ENCODE measurements at places on chromosomes 1 and 21. TPM values are rescaled to one million over a fixed set of nuclear protein-coding genes. Genes with fewer than 3 reads are reported as not detected.

DNA sequence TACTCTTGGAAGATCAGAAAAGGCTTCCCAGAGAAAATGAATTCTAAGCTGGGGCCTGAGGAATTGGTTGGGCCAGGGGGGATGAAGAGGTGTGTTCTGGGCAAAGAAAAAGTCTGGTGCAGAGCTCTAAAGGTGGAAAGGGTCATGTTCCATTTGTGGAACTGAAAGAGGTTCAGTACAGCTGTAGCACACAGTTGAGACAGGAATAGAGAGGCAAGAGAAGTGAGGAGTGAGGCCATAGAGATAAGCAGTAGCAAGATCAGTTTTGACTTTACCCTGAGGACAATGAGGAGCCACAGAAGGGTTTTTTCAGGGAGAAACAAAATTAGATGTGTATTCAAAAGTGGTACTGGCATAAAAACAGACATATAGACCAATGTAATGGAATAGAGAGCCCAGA is 30.3 kb upstream of the MUTYH start:
- no peak for DNase-seq
- no peaks in the 10 kb centered on the region for H3K27me3 ChIP-seq
- H3K27ac ChIP-seq = no peak overlapping the region
- no peak overlapping the region for H3K4me3 ChIP-seq

DNA sequence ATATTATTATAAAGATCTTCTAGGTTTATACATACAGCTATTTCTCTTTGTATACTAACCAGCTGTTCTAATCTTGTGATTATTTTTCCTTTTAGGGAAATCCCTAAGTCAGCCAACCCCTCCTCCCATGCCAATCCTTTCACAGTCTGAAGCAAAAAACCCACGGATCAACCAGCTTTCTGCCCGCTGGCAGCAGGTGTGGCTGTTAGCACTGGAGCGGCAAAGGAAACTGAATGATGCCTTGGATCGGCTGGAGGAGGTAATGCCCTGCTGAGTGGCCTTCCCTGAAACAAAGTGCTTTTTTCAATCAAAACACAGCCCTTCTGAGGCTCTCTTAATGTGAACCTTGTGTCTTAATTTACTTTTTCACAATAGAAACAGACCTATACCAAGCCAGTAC is 32.4 kb upstream of the BMP8A start:
- H3K4me1 ChIP-seq = no peaks in the 10 kb centered on the region
- H3K27me3 ChIP-seq = no peaks in the 10 kb centered on the region
- H3K36me3 ChIP-seq = peaks cover 62% of the 10 kb centered on the region
- no peak overlapping the region for H3K27ac ChIP-seq

The VWA5B1 gene
- total RNA-seq = not detected

- no peaks in the 10 kb centered on the region for H3K27me3 ChIP-seq
- H3K4me3 ChIP-seq = no peak overlapping the region
- no peak for DNase-seq
- no peaks in the 10 kb centered on the region for H3K4me1 ChIP-seq
Observed at GRCh38 chr1:94345148-94345721, 73.0 kb upstream of the ABCD3 start.

DNA sequence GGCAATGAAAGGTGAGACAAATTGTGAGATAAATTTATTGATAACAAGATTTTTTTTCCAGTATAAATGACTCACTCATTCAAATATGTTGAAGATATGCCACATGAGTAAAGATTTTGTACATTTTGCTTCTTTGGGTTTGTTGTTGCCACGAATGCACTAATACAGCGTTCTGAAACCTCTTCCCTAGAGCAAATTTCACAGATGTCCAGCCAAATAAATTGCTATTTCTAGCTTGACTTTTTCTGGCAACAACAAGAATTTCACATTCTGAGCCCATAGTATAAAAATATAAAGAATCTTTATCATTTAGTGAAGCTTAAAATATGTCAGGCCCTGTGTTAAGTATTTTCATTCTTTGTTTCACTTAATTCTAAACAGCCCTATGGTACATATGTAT is 114.5 kb upstream of the COL24A1 start:
- H3K27ac ChIP-seq = no peak overlapping the region
- H3K36me3 ChIP-seq = no peaks in the 10 kb centered on the region
- no peak overlapping the region for H3K4me3 ChIP-seq
- H3K27me3 ChIP-seq = no peaks in the 10 kb centered on the region
- H3K4me1 ChIP-seq = no peaks in the 10 kb centered on the region
- DNase-seq = no peak

The FOXD2 gene
- total RNA-seq = 1.9 TPM

The PTPN14 gene
- 37.5 TPM for total RNA-seq

- no peak overlapping the region for H3K4me3 ChIP-seq
- no peaks in the 10 kb centered on the region for H3K4me1 ChIP-seq
- H3K36me3 ChIP-seq = peaks cover 9% of the 10 kb centered on the region
Observed at GRCh38 chr1:96749618-96750017, 28.0 kb downstream of the PTBP2 start.

The AGT gene
- 0.93 TPM for total RNA-seq

GRCh38 chr1:67969446-67969845 is 81.0 kb downstream of the DIRAS3 start:
- no peaks in the 10 kb centered on the region for H3K27me3 ChIP-seq
- no peaks in the 10 kb centered on the region for H3K4me1 ChIP-seq
- H3K4me3 ChIP-seq = no peak overlapping the region

The CIART gene
- total RNA-seq = 0.22 TPM

DNA sequence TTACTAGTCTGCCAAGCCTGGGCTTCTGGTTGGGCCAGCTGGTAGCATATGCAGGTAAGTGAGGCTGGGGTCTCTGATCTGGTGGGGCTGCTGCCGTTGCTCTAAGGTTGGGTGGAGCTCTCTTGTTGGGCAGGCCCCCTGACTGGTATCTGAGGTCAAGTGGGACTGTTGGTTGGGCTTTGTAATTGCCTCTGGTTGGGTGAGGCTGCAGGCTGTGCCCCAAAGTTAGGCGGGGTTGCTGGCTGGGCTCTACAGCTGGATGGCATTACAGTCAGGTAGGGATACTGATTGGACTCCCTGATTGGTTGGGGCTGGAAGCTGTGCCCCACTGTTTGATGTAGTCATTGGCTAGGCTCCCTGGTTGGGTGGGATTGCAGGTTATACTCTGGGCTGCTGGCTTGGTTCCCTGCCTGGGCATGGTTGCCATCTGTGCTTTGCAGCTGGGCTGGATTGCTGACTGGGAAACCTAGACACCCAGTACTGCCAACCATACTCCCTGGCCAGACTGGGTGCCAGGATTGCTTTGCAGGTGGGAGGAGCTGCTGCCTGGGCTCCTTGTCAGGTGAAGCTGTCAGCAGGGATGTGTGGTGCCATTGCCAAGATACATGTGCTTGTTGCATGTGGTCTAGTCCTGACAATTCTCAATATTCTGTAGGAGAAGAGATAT is 130.5 kb downstream of the RABGAP1L start:
- no peak overlapping the region for H3K4me3 ChIP-seq
- no peaks in the 10 kb centered on the region for H3K4me1 ChIP-seq
- H3K27me3 ChIP-seq = no peaks in the 10 kb centered on the region
- no peaks in the 10 kb centered on the region for H3K36me3 ChIP-seq
- DNase-seq = no peak

DNA sequence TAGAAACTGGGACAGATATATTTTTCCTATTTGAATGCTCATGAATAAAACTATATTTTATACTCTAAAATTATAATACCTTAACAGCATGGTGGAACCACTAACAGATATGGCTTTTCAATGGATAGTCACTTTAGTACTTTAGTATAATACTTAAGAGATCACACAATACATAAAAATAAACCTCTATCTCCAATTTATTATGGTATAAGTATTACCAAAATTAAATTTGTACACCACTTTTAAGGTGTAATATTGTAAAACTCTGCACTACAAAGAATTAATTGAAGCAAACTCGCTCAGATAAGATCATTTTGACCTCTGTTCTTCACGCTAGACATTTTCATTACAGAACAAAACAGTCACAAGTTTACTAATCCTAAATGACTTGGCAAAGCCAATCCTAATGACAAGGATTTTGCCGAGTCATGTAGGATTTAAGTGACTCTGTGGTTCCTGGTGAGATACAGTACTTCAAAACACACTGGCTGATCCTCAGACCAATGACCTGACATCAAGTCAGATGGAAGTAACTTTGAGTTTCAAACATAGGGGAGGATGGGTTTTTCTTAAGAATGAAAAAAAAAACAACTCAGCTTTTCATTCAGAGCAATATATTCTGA is 200.6 kb downstream of the SMYD3 start:
- no peaks in the 10 kb centered on the region for H3K27me3 ChIP-seq
- no peaks in the 10 kb centered on the region for H3K36me3 ChIP-seq
- no peak overlapping the region for H3K4me3 ChIP-seq
- H3K27ac ChIP-seq = no peak overlapping the region
- H3K4me1 ChIP-seq = peaks cover 3% of the 10 kb centered on the region

GRCh38 chr1:86389307-86389706 is 6.8 kb downstream of the ODF2L start:
- H3K27me3 ChIP-seq = no peaks in the 10 kb centered on the region
- no peak overlapping the region for H3K27ac ChIP-seq
- no peak for DNase-seq
- no peaks in the 10 kb centered on the region for H3K36me3 ChIP-seq
- H3K4me3 ChIP-seq = no peak overlapping the region
- H3K4me1 ChIP-seq = no peaks in the 10 kb centered on the region

The AMY1C gene
- not detected for total RNA-seq

- peak overlapping the region; percentile 87 for H3K4me3 ChIP-seq
- H3K27ac ChIP-seq = peak overlapping the region; percentile 79
- peaks cover 11% of the 10 kb centered on the region for H3K4me1 ChIP-seq
- no peaks in the 10 kb centered on the region for H3K27me3 ChIP-seq
Observed at GRCh38 chr1:39576016-39576657, 453 bp downstream of the PABPC4 start.

- H3K27me3 ChIP-seq = no peaks in the 10 kb centered on the region
- H3K4me1 ChIP-seq = peaks cover 4% of the 10 kb centered on the region
- no peak overlapping the region for H3K4me3 ChIP-seq
- H3K36me3 ChIP-seq = no peaks in the 10 kb centered on the region
- no peak overlapping the region for H3K27ac ChIP-seq
Observed at GRCh38 chr1:193766329-193766728, 579.9 kb upstream of the B3GALT2 start.

The RIMKLA gene
- 4.9 TPM for total RNA-seq

The LRIF1 gene
- 21.8 TPM for total RNA-seq

GRCh38 chr21:36928960-36929359 is 37.5 kb downstream of the HLCS start:
- H3K4me3 ChIP-seq = no peak overlapping the region
- H3K27ac ChIP-seq = no peak overlapping the region
- H3K36me3 ChIP-seq = no peaks in the 10 kb centered on the region
- no peak for DNase-seq
- H3K4me1 ChIP-seq = peaks cover 4% of the 10 kb centered on the region

- H3K36me3 ChIP-seq = no peaks in the 10 kb centered on the region
- DNase-seq = no peak
- H3K27ac ChIP-seq = peak overlapping the region; percentile 89
- peaks cover 26% of the 10 kb centered on the region for H3K4me1 ChIP-seq
- peak overlapping the region; percentile 56 for H3K4me3 ChIP-seq
Observed at GRCh38 chr1:226309398-226310244, 657 bp upstream of the LIN9 start.

DNA sequence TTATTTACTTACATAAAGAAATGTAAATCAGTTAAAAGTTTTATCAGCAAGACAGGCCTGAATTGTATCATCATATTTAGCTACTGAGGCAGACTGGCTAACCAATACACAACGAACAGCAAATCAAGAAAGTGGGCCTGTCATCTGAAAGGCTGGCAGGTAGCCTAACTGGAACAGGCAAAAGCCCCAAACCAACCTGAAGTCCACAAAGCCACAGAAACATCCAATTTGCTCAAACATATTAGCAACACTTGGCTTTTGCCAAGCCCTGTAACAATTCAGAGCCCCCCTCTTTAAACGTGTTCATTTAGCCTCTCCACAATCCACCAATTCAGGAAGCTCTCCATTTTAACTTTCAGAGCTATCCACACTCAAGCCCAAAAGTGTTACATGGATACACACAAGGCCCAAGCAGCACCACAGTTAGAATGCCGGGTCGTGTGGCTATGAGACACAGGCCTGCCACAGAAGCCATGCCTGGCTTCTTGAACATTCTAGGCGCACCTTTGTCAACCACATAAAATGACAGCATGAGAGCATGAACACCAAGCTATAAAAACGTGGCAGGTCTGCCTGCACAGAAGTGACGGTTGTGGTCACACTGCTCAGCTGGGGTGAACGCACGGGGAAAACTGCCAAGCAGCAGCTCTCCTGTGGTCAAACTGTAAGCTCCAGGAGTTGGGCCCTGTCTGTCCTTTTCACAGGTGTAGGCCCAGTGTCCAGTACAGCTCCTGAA is 49.3 kb downstream of the CD34 start:
- H3K4me1 ChIP-seq = peaks cover 3% of the 10 kb centered on the region
- H3K4me3 ChIP-seq = no peak overlapping the region
- H3K27me3 ChIP-seq = no peaks in the 10 kb centered on the region
- DNase-seq = no peak
- no peak overlapping the region for H3K27ac ChIP-seq

The TCHH gene
- total RNA-seq = 0.02 TPM

DNA sequence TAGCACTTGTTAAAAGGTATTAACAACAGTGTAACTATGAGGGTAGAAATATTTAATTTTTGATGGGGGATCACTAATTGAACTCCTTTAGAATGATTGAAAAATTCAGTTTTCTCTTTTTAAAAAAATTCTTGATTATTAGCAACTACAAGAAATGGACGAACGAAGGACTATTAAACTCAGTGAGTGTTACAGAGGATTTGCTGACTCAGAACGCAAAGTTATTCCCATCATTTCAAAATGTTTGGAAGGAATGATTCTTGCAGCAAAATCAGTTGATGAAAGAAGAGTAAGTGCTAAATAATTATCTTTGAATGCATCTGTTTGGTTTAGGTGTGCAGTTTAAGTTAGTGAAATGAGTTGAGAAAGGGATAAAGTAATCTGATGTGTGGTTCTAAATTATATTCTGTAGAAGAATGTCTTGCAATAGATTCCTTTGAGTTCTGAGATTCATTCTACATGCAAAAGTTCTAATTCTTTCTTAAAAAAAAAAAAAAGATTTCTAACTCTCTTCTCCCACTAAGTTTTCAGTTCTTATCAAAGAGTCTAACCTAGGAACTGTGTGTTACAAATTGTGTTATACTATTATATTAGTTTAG is 85.0 kb downstream of the FNBP1L start:
- H3K4me1 ChIP-seq = no peaks in the 10 kb centered on the region
- H3K27me3 ChIP-seq = no peaks in the 10 kb centered on the region
- peaks cover 6% of the 10 kb centered on the region for H3K36me3 ChIP-seq
- no peak overlapping the region for H3K4me3 ChIP-seq

DNA sequence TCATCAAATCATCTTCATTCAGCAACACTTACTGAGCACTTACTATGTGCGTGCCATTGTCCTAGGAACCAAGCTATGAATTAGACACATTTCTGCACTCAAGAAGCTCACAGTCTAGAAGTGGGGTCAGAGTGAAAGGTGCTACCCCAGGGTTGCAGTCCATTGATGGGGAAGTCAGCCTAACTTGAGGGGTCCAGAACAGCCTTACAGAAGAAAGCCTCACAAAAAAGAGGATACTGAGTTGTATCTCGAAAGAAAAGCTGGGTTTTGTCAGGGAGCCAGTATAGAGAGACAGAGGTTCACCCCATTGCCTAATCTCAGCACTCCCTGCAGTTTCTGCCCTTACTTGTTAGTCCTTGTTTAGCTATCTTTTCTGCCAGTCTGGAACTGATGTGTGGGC is 153.1 kb upstream of the JUN start:
- H3K27ac ChIP-seq = no peak overlapping the region
- no peak for DNase-seq
- peaks cover 12% of the 10 kb centered on the region for H3K4me1 ChIP-seq
- no peak overlapping the region for H3K4me3 ChIP-seq

The DISP3 gene
- 2.3 TPM for total RNA-seq

GRCh38 chr1:201363467-201363866 is 14.0 kb downstream of the TNNT2 start:
- H3K36me3 ChIP-seq = no peaks in the 10 kb centered on the region
- peaks cover 24% of the 10 kb centered on the region for H3K27me3 ChIP-seq
- H3K4me1 ChIP-seq = no peaks in the 10 kb centered on the region

Data from HCT116 (cell line).